ENCODE measurements at places on chromosomes 6 and 20.

- DNase-seq: no peak
These were observed 37.6 kb downstream of the ZNF391 start for GRCh38 chr6:27426045-27426620.

DNA sequence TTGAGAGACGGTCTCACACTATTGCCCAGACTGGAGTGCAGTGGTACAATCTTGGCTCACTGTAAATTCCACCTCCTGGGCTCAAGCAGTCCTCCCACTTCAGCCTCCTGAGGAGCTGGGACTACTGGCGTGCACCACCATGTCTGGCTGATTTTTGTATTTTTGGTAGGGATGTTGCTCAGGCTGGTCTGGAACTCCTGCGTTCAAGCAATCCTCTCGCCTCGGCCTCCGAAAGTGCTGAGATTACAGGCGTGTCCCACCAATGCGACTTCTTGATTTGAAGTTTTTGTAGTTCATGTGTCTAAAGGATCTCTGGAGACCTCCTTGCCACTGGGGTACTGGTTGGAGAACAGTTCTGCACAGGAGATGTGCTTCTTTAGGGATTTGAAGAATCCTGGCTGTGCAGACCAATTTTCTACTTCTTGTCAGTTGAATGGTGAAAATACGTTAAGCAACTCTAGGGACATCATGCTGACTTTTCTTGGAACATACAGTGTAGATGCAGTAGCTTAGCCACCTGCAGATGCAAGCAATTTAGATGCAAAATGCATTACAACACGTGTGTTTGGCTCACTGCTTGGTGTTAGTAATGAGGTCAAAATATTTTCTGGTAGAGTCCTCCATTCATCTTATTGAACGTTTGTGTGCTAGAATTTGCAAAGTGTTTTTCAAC lies 28.2 kb downstream of the SYTL3 start:
- no peak for DNase-seq

DNA sequence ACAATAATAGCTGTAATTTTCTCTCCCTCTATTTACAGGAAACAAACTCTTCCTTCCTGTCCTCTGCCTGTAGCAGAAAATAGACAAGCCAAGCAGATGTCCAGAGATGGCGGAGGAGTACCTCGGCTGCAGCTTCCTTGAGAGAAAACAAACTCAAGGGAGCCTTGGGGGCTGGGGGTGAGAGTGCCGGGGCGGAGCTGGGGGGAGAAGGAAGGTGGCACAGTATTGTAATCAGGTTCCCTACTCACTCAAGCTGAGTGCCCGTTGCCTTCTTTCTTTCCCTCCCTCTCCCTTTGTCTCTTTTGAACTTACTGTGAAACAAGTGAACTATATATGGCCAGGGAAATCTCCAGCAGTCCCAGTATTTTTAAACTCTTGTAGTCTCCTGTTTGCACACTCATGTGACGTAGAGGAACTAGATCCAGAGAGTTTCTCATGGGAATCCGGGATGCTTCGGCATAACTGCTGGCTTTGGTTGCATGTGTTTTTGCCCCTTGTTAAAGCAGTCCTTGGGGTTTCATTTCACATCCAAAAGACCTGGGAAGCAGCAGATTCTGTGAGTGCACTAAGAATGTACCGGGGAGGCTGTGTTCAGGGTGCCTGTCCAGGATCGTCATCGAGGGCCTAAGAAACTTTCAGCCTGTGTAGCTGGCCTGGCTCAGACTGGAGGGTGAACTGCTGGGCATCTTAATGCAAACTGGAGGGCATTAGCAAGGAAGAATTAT lies 44.6 kb upstream of the HDDC2 start:
- no peak for DNase-seq

- no peak for DNase-seq
These were observed 67.2 kb upstream of the KIF25 start for GRCh38 chr6:167930295-167930694.

- no peak for DNase-seq
These were observed 20.4 kb downstream of the SNPH start for GRCh38 chr20:1286267-1287024.

- DNase-seq: no peak
These were observed 36.5 kb downstream of the SLC2A12 start for GRCh38 chr6:134015719-134016557.
